CD4-positive, alpha-beta T cell treated with Interleukin-1 beta for 1 hour (primary cell): ENCODE measurements at places on chromosomes 3 and 15.

GRCh38 chr15:62365795-62366442, 200.8 kb upstream of the C2CD4B start:
- DNase-seq: no peak

GRCh38 chr3:120554812-120555606, 41.1 kb upstream of the NDUFB4 start:
- DNase-seq: no peak

GRCh38 chr15:39181056-39181747, 399.7 kb upstream of the THBS1 start:
- no peak for DNase-seq

DNA sequence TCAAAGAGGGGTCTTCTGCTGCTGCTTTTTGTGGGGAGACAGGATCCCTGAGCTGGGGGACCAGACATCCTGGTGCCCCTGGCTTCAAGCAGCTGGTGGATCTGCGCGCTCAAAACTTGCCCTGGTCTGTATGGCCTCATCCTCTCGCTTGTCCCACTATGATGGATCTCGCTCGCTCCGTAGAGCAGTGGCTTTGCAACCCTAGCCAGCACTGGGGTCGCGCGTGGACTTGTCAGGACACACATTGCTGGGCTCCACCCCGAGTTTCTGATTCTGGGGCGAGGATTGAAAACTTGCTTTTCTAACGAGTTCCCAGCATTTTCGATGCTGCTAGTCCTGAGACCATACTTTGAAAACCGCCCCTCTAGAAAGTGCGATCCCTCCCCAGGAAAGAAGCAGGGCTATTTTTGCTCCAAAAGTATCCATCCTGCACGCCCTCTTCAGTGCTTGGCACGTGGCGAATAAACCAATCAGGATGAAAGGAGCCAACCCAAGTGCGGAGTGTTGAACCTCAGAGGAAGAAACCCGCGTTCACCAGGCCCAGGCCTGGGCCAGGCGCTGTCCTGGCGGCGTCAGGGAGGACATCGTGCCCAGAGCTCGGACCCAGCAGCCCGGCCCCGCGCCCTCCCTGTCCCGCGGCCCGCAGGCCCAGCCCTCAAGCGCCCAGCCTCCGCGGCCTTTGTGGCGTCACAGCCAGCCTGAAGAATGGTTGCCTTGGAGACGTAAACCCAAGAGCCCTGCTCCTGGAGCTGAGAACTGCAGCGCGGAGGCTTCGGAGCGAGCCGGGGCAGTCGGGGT, at the start of gene CFAP100:
CFAP100 (plus strand) TSS at position 731 of the 798 bp plus-strand sequence. CDS start 1,092 bp downstream, outside the sequence.
- no peak for DNase-seq

- no peak for DNase-seq
Measured at GRCh38 chr3:55608301-55608937, 121.3 kb upstream of the WNT5A start.

DNA sequence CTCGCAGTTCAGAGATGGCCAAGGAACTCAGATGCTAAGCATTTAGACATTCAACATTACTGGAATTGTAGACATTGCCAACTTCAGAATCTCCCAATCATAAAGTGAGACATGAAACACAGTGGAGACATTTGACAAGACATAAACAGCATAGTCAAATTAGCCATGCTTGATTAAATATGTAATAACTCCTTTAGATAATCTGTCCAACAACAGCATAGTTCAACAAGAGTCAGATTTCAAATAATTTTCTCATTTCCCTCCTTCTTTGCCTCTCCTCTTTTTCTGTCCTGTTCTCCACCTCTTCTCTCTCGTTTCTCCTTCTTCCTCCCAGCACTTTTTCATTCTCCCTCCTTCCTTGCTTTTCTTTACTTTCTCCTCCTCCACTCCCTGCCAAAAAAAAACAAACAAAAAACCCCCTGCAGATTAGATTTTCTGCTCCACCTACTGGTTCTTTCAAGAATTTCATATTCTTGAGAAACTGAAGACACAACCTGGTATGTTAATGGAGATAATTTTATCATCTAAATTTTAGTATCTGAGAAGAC, 20.2 kb downstream of the CPOX start:
- DNase-seq: peak; percentile 54
